Endothelial cell (in vitro differentiated cells): ENCODE measurements at places on chromosomes 2 and 18.

- DNase-seq, result no peak
These were observed 30.5 kb downstream of the B3GNT7 start for GRCh38 chr2:231425811-231426703.

DNA sequence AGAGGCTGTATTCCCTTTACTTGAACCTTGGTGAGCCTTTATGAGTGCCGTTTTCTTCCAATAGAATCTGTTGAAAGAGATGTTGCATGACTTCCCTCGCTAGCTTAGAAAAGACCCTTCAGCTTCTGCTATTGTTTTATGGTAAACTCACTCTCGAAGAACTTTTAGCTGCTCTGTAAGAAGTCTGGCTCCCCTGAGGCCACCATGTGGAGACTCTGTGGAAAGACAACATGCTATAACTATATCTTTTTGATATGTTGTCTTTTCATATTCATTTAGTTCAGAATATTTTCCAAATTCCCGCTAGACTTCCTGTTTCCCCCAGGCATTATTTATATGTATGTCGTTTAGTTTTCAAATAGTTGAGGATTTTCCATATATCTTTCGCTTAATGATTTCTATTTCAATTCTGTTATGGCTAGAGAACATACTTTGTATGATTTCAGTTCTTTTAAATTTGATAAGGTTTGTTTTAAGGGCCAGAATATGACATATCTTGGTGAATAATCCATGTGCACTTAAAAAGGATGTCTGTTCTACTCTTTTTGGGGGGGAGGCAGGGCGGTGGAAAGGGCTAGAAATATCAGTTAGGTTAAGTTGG lies 64.1 kb downstream of the PTPN4 start:
- peak; percentile 20 for DNase-seq

GRCh38 chr2:205687641-205687956 lies 5.3 kb downstream of the NRP2 start:
- DNase-seq, result no peak

GRCh38 chr2:225824748-225825449 lies 425.4 kb downstream of the NYAP2 start:
- DNase-seq, result no peak

- DNase-seq, result no peak
These were observed 173.0 kb downstream of the NEDD4L start for GRCh38 chr18:58217052-58217451.

- DNase-seq, result peak; percentile 47
These were observed 1693.4 kb upstream of the SLC39A10 start for GRCh38 chr2:193963472-193964119.

DNA sequence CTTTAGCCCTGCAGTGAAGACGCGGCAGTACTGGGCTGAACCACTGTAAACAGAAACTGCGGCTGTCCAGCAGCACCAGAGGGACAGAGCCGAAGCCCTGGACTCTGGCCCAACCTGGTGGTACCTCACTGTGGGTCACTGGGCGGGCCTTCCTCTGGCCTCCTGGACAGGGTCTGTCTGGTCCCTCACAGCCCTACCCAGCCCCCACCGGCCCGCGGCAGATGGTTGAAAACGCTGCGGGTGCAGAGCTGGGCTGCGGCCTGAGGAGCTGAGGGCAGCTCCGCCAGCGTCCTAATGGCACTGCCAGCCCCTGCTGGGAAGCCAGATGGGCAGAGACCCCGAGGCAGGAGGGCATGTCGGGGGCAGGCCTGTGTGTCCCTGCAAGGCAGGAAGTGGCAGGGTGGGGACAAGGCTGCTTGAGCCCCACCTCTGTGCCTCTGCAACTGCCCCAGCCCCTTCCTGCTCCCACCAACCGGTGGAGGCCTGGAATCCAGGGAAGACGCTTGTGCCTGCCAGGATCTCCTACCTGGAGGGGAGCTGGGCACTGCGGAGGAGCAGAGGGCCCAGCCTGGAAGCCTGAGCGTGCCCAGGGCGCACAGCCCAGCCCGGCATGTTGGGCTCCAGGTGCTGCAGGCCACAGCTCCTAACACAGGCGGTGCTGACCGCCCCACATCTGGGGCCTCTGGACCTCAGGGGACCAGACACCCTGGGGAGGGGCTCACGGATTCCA lies 36.3 kb downstream of the HS6ST1 start:
- no peak for DNase-seq

DNA sequence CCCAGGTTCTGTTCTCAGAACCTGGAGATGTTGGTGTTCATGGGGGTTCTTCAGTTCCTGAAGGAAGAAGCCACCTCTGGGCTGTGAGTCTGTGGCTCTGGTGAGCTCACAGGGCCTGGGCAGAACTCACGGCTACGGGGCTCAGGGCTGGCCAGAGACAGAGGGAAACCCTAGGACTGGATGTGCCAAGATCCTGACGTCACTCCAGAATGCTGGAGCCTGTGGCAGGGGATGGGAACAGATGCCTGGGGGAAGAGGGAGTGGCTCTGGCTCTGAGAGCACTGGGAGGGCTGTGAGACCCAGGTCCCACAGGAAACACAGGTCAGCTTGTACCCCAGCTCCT lies at the start of gene OTOF:
OTOF (minus strand) TSS at position 214 of the 343 bp plus-strand sequence.
- DNase-seq, result no peak

GRCh38 chr2:241763551-241764274 lies 12.9 kb upstream of the GAL3ST2 start:
- no peak for DNase-seq

GRCh38 chr2:224882291-224883171 lies 159.7 kb downstream of the DOCK10 start:
- DNase-seq, result no peak

DNA sequence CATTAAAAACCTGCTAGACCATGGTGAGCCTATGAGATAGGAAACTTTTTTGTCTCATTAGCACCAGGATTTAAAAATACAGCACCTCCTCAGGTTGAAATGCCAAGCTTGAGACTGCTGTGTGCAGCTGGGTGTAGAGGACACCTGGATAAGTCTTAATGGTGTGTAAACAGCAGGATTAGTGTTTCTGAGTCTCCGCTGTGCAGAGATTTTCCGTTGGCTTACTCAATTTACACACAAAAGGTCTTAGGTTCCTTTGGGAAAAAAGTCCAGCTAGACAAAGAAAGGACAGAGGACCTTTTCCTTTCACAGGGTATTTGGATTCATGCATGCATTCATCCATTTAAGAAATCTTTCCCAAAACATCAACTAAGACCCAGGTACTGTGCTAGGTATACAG lies 168.1 kb downstream of the NRXN1 start:
- no peak for DNase-seq
